ENCODE measurements at places on chromosomes 1 and 21. TPM values are rescaled to one million over a fixed set of nuclear protein-coding genes. Genes with fewer than 3 reads are reported as not detected.

Gene BRDT
- not detected for total RNA-seq

Gene GPR25
- not detected for total RNA-seq

Gene MROH9
- total RNA-seq, result not detected

Gene FAM72B
- total RNA-seq, result 1.2 TPM

Gene CCDC28B
- 17.5 TPM for total RNA-seq
